ENCODE measurements at places on chromosomes 7 and 10. TPM values are rescaled to one million over a fixed set of nuclear protein-coding genes. Genes with fewer than 3 reads are reported as not detected.

EN2 gene
- not detected for total RNA-seq

CLEC5A gene
- not detected for total RNA-seq

ARPC1A gene
- 212 TPM for total RNA-seq

UCMA gene
- total RNA-seq: not detected

AFAP1L2 gene
- 8.4 TPM for total RNA-seq

MYO1G gene
- total RNA-seq: 0.15 TPM

HECW1 gene
- not detected for total RNA-seq

OPALIN gene
- not detected for total RNA-seq

A1CF gene
- total RNA-seq: not detected

Measured in epithelial cell of umbilical artery (primary cell).